ENCODE measurements at places on chromosomes 7 and 10. TPM values are rescaled to one million over a fixed set of nuclear protein-coding genes. Genes with fewer than 3 reads are reported as not detected.

The KCTD7 gene
- 6.9 TPM for total RNA-seq

The HHEX gene
- total RNA-seq = 11.7 TPM

The CALY gene
- 0.45 TPM for total RNA-seq

The PLXNA4 gene
- total RNA-seq = 0.41 TPM

The GLRX3 gene
- total RNA-seq = 233 TPM

The NPSR1 gene
- not detected for total RNA-seq

The FFAR4 gene
- 0.08 TPM for total RNA-seq

The OR13A1 gene
- total RNA-seq = 0.05 TPM

The COL17A1 gene
- 2.4 TPM for total RNA-seq

The RBP4 gene
- total RNA-seq = 5.0 TPM

The H2BK1 gene
- not detected for total RNA-seq

The NSMCE4A gene
- total RNA-seq = 59.0 TPM

The ZNF438 gene
- 1.6 TPM for total RNA-seq

The NEURL1 gene
- total RNA-seq = 0.75 TPM

The GIMAP7 gene
- not detected for total RNA-seq

The GIMAP5 gene
- not detected for total RNA-seq

The TDRD1 gene
- not detected for total RNA-seq

The ABCB1 gene
- total RNA-seq = 0.02 TPM

The ERVW-1 gene
- total RNA-seq = not detected

The AGAP6 gene
- total RNA-seq = 7.4 TPM

The MYL10 gene
- not detected for total RNA-seq

The SFXN3 gene
- total RNA-seq = 40.5 TPM

The NEBL gene
- 11.9 TPM for total RNA-seq

The SPDYE16 gene
- not detected for total RNA-seq

The OIT3 gene
- not detected for total RNA-seq

The SPACDR gene
- 0.86 TPM for total RNA-seq

The IGF2BP3 gene
- total RNA-seq = 24.4 TPM

The SLC29A4 gene
- total RNA-seq = 13.4 TPM

The LRRTM3 gene
- not detected for total RNA-seq

The SPDYE5 gene
- total RNA-seq = not detected

The SLC13A4 gene
- total RNA-seq = not detected

The PPP1R17 gene
- not detected for total RNA-seq

All from A549 treated with Hydrocortisone at 1 μM for 4 hours (cell line).